ENCODE measurements at places on chromosomes 3 and 15. TPM values are rescaled to one million over a fixed set of nuclear protein-coding genes. Genes with fewer than 3 reads are reported as not detected.

TMEM41A gene
- 16.5 TPM for total RNA-seq

GOLGA6A gene
- not detected for total RNA-seq

THRB gene
- total RNA-seq: 10.0 TPM

GRCh38 chr15:82571722-82572222 is 31.5 kb upstream of the RPS17 start:
- peak overlapping the region; percentile 38 for H3K4me3 ChIP-seq
- peak; percentile 52 for DNase-seq
- peak overlapping the region; percentile 84 for H3K27ac ChIP-seq
- no peaks in the 10 kb centered on the region for H3K27me3 ChIP-seq

- no peaks in the 10 kb centered on the region for H3K36me3 ChIP-seq
- H3K4me3 ChIP-seq: no peak overlapping the region
- no peak for DNase-seq
Observed at GRCh38 chr3:85170646-85171045, 211.9 kb downstream of the CADM2 start.

DNA sequence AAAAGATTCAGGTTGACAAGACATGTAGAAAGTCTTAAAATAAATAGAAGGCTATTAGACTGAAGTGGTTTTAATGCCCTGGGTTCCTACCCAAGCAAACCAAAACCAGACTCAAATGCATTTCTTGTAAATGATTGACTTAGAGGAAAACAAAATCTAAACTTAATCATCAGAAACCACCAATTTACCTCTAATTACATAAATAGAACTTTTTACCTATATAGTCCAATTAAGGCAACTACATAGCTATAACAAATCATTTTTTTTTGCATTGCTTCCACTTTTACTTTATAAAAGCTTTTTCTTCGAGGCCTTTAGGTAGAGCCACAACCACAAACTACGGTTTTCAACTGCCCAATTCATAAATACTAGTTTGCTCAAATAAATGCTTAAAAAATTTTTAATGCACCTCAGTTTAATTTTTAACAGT is 231.3 kb upstream of the ARHGEF26 start:
- H3K4me1 ChIP-seq: no peaks in the 10 kb centered on the region
- no peaks in the 10 kb centered on the region for H3K27me3 ChIP-seq
- H3K36me3 ChIP-seq: no peaks in the 10 kb centered on the region
- DNase-seq: no peak

DNA sequence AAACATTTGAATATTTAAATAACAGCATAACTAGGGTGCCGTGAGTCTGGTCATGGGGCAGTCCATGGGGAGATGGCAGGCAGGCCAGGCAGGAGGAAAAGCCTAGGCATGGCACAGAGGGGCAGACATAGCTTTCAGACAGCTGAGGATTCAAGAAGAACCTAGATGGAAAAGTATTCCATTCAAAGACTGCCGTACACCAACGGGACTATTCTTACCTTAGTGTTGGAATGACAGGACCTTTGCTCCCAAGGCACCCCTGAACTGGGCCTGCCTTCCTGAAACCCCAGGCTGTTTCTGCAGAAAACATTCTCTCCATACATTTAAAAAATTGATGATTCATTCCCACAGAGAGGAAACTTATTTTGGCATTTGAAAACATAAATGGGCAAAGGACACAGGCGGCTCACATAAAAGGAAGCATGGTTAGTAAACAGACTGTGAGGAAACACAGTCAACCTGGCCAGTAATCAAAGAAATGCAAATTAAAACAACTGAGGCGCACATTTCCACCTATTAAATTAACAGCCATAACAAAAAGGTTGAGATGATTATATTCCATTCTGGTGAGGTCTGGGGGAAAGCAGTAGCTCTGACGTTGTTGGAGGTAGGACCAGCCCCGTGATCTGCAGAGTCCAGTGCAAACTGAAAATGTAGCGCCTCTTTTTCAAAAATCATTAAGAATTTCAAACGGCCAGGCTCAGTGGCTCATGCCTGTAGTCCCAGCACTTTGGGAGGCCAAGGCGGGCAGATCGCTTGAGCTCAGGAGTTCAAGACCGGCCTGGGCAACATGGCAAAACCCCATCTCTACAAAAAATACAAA is 71.3 kb upstream of the SMAD3 start:
- H3K27me3 ChIP-seq: no peaks in the 10 kb centered on the region
- H3K27ac ChIP-seq: no peak overlapping the region
- H3K4me3 ChIP-seq: no peak overlapping the region
- H3K36me3 ChIP-seq: no peaks in the 10 kb centered on the region
- no peaks in the 10 kb centered on the region for H3K4me1 ChIP-seq

- no peaks in the 10 kb centered on the region for H3K27me3 ChIP-seq
- no peak for DNase-seq
- peaks cover 35% of the 10 kb centered on the region for H3K4me1 ChIP-seq
- H3K27ac ChIP-seq: peak overlapping the region; percentile 69
- H3K36me3 ChIP-seq: no peaks in the 10 kb centered on the region
Observed at GRCh38 chr15:89115547-89115946, 27.3 kb downstream of the ABHD2 start.
